ENCODE measurements at places on chromosomes 6 and 20.
A peak's percentile ranks its signal among the peaks of the same experiment; 100 is the strongest.

GRCh38 chr20:49676581-49677291, 36.9 kb downstream of the B4GALT5 start:
- peak; percentile 75 for ATAC-seq

DNA sequence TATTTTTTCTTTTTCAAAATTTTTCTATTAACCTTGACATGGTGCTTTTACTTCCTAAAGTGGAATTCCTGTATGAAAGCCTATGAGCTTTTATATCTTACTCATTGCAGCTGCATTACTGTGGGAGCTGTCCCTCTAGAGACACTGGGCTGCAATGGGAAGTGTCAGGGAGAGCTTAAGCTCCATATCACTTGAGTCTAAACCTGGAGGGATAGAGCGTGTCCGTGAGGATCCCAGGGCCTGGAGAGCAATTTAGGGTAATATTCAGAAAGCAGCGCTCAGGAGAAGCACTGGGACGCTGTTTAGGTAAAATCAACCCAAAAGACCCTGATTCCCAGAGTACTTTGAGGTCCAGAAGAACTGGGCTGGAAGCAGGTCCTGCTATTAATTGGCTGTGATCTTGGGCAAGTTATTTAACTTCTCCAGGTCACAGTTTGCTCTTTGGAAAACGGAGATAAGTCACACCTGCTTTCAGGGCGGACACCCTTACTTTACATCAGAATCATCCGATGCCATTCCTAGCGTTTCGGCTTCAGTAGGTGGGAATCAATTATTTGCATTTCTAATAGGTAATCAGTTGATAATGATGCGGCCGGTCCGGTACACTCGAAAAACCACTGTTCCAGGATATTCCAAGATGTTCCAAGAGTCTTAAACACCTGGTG, 628 bp upstream of the ERGIC3 start:
- no peak for ATAC-seq

- peak; percentile 42 for ATAC-seq
Observed at GRCh38 chr20:2507875-2508630, 662 bp downstream of the ZNF343 start.

- no peak for ATAC-seq
Observed at GRCh38 chr20:24487648-24488047, 18.2 kb downstream of the SYNDIG1 start.

GRCh38 chr6:138400326-138400725, 3.7 kb upstream of the HEBP2 start:
- no peak for ATAC-seq

GRCh38 chr6:36378936-36379335, 8.5 kb downstream of the ETV7 start:
- ATAC-seq: no peak

DNA sequence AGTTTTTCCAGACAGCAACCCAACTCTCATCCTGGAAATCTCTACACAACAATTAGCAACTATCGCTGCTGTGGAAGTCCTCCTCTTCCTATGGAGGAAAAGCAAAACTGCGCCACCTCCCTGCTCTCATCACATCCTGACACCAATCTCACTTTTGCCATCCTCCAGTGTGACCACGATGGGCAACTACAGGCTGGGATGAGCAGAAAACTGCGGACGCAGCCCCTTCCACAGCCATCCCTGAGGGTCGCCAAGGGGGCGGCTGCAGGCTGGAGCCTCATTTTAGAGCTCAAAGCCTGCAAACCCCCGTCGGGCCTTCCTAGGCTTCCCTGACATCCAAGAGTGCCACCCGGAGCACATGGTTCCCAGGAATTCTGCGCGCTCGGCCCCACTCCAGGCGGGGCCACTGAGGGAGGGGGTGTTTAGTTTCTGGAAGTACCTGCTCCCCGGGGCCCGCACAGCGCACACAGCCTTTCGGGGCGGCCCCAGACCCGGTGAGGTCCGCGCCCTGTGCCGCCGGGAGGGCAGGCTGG, 1.2 kb downstream of the TCFL5 start:
- peak; percentile 67 for ATAC-seq

- ATAC-seq: no peak
Observed at GRCh38 chr6:37600312-37600916, 97.3 kb downstream of the MDGA1 start.

GRCh38 chr20:8749986-8750385, 318.9 kb upstream of the PLCB4 start:
- ATAC-seq: no peak

DNA sequence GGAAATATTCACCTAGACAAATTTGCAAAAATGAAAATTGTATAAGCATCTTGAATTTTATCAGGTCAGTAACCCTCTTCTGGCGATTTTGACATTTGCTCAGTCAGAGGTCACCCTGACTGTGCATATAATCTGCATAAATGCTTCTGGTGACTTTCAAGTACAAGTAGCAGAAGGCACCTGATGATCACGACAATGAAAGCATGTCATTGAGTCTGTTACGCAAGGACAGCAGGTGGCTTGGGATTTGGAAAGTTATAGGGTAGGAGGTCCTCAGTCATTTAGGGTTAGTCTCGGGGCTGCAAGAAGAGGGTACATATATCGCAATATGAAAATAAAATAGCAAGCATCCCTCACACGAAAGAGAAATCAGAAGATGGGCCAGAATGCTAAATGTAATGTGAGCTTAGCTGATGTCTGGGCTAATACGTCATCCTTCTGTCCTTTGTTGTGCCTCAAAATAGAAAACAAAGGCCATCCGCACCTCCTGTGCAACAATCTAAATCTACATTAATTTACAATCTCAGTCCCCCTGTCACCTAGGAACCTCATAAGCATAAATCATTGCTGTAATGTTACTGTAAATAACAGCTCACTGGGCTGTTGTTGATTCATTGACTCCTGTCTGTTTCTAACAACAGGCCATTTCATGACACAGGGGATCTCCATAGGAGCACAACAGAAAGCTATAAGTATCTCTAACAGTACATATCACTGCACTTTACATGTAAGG, 155.2 kb upstream of the RSPO3 start:
- no peak for ATAC-seq

GRCh38 chr6:40322336-40322735, 264.8 kb downstream of the LRFN2 start:
- ATAC-seq: no peak

DNA sequence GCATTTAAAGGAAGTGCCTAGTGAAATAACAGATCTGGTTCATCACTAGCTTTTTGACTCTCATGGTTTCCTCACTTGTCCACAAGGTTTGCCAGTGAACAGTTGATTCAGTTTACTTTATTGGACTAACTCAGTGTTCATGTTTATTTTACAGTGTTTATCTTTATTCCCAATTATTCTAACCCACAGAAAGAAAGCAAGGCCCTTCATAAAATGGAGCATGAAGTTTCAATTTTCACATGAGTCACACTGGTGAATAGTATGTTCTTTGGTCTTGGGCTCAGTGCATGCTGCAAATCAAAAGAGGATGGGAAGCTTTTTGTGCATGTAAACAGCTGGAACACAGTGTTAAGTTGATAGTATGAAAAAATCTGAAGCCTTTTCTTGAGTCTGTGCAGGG, 217.6 kb upstream of the HDDC2 start:
- no peak for ATAC-seq

GRCh38 chr6:53066874-53067706, 1.9 kb downstream of the FBXO9 start:
- no peak for ATAC-seq

DNA sequence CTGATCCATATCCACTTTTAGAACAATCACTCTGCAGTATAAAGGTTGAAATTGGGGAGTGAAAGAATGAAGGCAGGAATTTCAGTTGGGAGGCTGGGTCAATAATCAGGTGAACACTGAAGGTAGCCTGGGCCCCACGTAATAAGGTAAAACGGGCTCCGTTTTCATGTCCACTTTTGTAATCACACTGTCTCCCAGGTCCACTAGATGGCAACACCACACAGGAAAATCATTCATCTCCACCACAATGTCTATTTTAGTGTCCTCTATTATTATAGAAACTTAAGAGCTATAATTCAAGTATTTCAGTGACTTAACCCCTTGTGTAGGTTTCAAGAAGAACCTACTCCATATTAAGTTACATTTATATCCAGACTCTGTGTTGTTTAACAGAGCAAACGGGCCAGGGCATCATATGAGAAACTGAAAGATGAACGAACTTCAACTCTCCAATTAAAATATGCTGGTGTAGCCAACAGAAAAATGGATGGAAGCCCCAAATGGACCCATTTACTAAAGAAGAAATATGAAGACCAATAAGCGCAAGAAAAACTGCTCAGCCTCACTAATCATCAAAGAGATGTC, 45.9 kb upstream of the MC3R start:
- no peak for ATAC-seq

- ATAC-seq: no peak
Observed at GRCh38 chr20:59145924-59146779, 17.5 kb upstream of the ZNF831 start.

GRCh38 chr6:118649918-118650581, 1.3 kb downstream of the CEP85L start:
- peak; percentile 70 for ATAC-seq

GRCh38 chr6:9521152-9521530, 893.7 kb downstream of the TFAP2A start:
- ATAC-seq: peak; percentile 6

- no peak for ATAC-seq
Observed at GRCh38 chr6:170317076-170317475, 10.5 kb downstream of the FAM120B start.

GRCh38 chr20:3276680-3277015, 37.7 kb upstream of the SLC4A11 start:
- peak; percentile 75 for ATAC-seq

- ATAC-seq: no peak
Observed at GRCh38 chr6:118122161-118122725, 215.2 kb downstream of the SLC35F1 start.

DNA sequence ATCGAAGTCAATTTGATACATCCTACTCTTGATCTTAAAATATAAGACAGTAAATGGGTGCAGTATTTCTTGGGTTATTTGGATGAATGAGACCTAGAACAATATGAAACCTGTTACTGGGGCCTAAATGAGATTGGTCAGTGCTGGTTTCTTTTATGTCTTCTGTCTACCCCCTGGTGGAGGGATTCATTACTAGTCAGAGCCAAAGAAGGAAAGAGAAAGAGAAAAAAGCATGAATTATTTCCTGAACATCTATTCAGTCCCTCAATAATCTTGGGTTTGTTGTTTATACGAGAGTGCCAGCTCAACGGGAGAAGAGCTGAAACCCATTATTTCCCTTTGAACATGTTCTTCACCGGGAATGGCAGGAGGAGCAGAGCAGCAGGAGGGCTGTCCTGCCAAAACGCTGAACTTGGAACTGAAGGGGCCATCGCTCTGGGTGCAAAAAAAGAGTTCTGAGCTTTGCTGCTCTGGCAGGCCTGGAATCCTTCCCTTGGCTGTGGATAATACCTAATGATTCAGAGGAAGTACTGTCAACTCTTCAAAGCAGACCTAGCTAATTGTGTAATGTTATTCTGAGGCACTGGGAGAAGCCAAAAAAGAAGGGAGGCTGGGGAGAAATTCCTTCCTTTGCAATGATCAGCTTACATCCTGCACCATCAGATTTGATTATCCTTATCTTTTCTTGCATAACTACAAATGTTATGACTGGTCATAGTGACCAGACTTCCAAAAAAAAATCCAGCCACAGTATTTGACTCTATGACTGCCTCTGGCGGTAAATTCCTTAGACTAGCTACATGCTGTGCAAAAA, 72.0 kb downstream of the BLOC1S5 start:
- peak; percentile 85 for ATAC-seq

GRCh38 chr20:32332614-32333013, 25.5 kb upstream of the ASXL1 start:
- peak; percentile 50 for ATAC-seq

DNA sequence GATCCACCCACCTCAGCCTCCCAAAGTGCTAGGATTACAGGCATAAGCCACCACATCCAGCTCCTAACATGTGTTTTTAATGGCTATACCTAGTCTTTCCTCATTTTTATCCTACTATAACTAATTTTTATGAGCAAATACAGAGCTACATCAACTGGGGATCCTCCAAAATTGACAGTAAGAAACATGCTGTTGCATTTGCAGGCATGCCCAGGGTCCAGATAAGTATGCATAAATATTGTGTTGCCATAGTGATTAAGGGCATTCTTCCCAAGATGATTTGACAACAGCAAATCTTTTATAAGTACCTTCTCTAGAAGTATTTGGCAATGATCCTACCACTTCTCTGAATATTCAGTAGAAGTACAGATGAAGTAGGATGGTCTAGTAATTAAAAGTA, 41.9 kb upstream of the MOXD1 start:
- peak; percentile 7 for ATAC-seq

- ATAC-seq: no peak
Observed at GRCh38 chr6:131488780-131489179, 84.2 kb upstream of the ARG1 start.

DNA sequence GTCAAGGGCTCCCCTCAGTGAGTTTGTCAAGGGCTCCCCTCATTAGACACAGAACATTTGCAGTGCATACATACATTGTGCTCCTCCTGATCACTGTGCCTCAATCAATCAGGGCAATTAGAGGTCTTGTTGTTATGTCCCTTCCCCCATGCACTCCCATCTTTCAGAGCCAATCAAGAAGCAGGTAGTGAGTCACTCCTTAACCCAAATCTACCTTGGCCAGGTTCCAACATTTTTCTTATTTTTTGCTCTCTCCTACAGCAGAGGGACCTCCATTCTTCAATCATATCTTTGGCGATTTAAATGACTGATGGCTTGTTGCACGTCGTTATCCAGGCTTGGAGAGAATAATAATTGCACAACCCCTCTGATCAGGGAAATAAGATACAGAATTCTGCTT, 409.9 kb upstream of the SPTLC3 start:
- no peak for ATAC-seq

GRCh38 chr20:42218621-42219374, 600.6 kb upstream of the CHD6 start:
- no peak for ATAC-seq

- ATAC-seq: no peak
Observed at GRCh38 chr6:154542747-154543146, 32.3 kb upstream of the CNKSR3 start.

DNA sequence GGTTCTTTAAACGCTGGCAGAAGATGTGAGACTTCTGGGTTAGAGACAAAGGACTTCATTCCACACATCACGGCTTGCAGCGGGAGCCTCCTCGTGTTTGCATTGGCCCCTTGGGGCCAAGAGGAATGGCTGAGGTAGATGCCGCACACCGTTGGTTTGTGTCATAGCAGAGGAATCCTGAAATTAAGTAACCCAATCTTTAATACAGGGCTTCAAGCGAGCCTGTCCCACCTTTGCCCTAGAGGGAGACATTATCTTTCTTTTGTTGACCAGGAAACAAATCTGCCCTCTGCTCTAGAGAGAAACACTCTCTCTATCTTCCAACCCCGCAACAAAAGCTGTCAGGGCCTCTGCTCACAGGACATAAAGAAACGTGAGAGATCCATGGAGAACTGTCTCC, 277.5 kb upstream of the ZFP64 start:
- no peak for ATAC-seq

- ATAC-seq: no peak
Observed at GRCh38 chr20:18611492-18611891, 23.6 kb downstream of the DTD1 start.

All from SK-N-SH treated with all-trans-retinoic acid at 6 μM for 48 hours (cell line).